ENCODE measurements at places on chromosomes 7 and 10.

- DNase-seq, result no peak
Observed at GRCh38 chr10:37775612-37776011, 81.8 kb downstream of the ZNF248 start.

GRCh38 chr7:80721883-80722615, 83.6 kb downstream of the CD36 start:
- peak; percentile 31 for DNase-seq

DNA sequence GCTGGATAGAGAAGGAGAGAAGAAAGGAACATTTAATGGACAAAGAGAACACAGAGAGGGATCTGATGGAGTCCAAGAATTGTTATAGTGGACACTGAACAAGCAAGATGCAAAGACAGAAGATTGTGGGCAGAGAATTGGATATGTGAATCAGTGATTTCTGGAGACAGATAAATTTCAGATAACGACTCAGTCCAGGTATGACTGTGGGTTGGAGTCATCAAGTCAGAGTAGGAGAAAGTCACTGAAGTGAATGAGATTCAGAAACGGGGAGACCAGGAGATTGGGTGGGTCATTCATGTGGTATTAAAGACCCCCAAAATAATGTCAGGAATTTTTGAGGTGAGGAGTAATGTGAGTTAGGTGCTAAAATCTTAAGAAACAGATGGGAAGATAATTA, 23.0 kb downstream of the ASB4 start:
- DNase-seq, result no peak

DNA sequence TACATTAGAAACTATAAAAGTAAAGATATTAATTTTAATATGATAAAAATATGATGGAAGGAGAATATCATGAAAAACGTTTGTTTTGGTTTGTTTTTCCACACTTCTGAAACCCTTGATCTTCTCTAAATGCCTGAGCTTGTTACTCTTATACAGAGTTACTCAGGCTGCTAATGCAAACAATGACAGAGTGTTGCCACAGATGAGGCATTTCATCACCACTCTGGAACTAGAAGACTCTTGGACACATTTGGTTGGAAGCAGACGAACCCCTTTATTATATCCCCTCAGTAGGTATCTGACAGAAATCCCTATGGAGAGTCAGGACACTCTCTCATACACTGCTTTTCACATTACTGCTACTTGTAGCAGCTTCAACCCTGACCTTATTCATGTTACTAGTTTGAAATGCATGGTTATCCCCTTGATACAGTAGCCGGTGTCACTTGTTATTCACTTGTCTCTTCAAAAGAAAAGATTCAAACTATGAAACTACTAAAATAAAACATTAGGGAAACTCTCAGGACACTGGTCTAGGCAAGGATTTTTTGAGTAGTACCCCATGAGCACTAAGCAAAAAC, 66.9 kb downstream of the SEMA3C start:
- DNase-seq, result no peak

DNA sequence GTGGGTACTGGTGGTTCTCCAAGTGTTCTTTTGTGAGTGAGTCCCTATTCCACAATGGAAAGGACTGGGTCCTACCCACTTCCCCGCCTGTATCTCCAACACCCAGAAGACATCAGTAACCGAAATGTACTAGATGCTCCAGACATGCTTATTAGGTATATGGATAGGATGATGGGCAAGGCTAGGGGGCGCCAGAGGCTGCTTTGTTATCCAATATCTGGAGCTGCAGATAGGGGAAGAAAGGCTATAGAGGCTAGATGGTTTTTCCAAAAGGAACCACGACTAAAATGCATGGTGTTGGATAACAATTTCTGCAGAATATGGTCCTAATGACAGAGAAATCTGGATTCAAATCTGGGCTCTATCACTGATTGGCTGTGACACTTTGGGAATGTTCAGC, 56.2 kb upstream of the TM9SF3 start:
- peak; percentile 52 for DNase-seq

GRCh38 chr10:114933588-114933987, 4.4 kb upstream of the TRUB1 start:
- DNase-seq, result no peak

Measured in posterior cingulate gyrus (tissue), 11 donors.